ENCODE measurements at places on chromosomes 3 and 15. TPM values are rescaled to one million over a fixed set of nuclear protein-coding genes. Genes with fewer than 3 reads are reported as not detected.

The ACKR2 gene
- 1.1 TPM for total RNA-seq

The C3orf62 gene
- 4.5 TPM for total RNA-seq

The SLC22A13 gene
- total RNA-seq: 0.64 TPM

The ADGRG7 gene
- total RNA-seq: not detected

DNA sequence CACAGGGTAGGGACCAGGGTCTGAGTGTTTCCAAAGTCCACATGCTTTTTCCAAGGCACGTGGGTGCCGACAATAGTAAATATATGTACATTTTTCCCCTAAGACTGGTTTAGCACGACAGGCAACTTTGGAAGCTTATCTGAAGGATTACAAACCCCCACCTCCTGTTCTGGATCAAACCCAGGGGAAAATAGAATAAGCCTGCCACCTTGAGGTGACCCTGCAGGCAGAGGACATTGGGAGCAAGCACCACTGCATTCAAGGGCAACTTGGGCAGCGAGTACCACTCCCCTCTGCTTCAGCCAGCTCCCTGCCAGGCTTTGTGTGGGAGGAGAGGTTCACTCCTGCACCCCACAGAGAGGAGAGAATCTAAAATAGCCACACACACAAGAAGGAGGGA, 44.8 kb downstream of the KBTBD12 start:
- ATAC-seq: peak; percentile 9

GRCh38 chr15:67050062-67050461, 15.3 kb upstream of the SMAD3 start:
- ATAC-seq: peak; percentile 50

DNA sequence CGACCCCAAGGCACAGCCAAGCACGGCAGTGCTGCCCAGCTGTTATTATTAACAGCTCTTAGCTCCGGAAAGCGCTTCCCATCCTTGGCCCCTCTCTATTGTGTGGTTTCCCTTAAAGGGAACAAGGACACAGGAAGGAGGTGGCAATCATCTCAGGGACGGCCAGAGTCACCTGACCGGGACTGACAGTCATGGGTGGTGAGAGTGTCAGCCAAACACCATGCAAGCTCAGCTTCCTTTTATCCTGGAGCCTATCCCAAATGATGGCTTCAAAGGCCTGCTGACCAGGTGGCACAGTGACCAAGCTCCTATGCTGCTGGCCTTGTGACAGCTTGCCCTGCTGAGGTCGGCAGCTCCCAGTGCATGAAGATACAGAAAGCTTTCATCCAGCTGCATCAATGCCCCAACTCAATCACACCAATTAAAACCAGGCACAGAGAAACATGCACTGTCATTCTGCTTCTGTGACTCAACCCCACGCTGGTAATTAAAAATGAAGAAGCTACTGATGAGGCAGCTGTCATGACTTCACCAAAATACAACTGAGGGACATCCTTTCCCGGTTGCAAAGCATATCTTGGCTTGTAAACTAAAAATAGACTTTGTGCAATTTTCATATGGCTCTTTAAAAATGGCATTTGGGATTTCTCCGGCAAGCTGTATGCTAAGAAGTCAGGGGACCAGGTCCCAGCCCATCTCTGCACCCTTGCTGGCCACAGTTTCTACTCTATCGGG, 34.0 kb downstream of the PCSK6 start:
- peak; percentile 9 for ATAC-seq

Data from esophagus mucosa (tissue), 1 donor.